Ureter (tissue), 1 donor: ENCODE measurements at places on chromosomes 2 and 18. TPM values are rescaled to one million over a fixed set of nuclear protein-coding genes. Genes with fewer than 3 reads are reported as not detected.

GRCh38 chr2:86214503-86214832 lies 15.2 kb downstream of the MRPL35 start:
- no peak for DNase-seq

- no peak for DNase-seq
Measured at GRCh38 chr2:159968279-159968900, 94.0 kb downstream of the PLA2R1 start.

- DNase-seq: no peak
Measured at GRCh38 chr2:38933653-38934052, 44.0 kb downstream of the ARHGEF33 start.

DNA sequence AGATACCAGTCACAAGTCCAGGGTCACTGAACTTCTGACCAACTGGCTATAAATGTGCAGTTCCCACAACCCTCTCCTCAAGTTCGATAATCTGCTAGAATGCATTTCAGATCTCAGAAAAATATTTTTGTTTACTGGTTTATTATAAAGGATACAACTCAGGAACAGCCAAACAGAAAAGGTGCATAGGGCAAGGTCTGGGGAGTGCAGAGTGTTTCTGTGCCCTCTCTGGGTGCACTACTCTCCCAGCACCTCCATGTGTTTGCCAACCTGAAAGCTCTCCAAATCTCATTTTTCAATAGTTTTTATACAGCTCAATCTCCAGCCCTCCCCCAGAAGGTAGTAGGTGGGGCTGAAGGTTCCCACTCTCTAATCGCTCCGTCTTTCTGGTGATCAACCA lies 85.2 kb downstream of the SKA1 start:
- DNase-seq: no peak

GRCh38 chr2:43239981-43240765 lies 13.8 kb upstream of the ZFP36L2 start:
- DNase-seq: no peak

DNA sequence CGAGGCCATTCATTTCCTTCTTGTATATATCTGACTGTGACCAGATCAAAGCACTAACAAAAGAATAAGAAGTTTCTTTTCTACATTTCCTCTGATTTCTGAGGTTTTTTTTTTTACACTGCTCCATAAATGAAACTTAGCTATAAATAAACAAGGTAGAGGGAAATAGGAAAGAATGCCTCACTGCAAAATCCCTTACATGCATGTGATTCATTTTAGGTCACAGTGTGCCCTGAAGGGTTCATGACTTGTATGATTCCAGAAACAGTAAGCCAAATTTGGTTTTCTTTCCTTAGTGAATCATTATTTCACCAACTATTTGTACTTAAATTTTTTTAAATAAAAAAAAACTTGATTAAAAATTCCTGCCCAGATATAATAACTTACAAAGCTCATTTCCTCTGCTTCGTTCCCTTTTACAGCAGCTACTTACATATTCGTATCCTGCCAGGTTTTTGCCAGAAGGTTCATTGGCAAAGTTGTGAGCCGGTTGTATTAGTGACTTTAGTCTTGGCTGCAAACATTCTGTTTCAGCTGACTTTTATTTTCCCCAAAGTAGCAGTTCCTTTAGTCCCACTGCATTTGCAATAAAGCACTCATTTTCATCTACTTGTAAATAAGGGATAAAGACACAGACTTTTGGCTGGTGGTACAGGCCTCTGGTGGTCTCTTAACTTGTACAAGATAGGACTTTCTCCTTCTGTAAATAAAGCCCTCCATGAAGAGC lies 58.6 kb downstream of the LRP2 start:
- no peak for DNase-seq

- no peak for DNase-seq
Measured at GRCh38 chr2:169448865-169449264, 30.4 kb upstream of the BBS5 start.

GRCh38 chr2:129737660-129738527 lies 241.6 kb upstream of the RAB6C start:
- no peak for DNase-seq

GRCh38 chr2:185618625-185619024 lies 120.0 kb upstream of the FSIP2 start:
- DNase-seq: no peak

DNA sequence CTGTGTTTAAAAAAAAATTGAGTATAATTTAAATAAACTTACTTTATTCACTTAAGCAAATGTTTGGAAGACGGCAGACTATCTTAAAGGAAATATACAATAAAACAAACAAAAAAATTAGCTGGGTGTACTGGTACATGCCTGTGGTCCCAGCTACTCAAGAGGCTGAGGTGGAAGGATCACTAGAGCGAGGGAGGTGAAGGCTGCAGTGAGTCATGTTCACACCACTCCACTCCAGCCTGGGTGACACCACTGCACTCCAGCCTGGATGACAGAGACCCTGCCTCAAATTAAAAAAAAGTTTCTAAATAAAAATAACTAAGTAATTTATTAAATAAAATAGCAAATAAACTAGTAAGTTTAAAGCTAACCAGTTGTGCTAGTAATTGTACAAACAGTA lies 7.5 kb downstream of the PUM2 start:
- no peak for DNase-seq

GRCh38 chr18:34991561-34991960 lies 49.7 kb upstream of the MAPRE2 start:
- no peak for DNase-seq

DNA sequence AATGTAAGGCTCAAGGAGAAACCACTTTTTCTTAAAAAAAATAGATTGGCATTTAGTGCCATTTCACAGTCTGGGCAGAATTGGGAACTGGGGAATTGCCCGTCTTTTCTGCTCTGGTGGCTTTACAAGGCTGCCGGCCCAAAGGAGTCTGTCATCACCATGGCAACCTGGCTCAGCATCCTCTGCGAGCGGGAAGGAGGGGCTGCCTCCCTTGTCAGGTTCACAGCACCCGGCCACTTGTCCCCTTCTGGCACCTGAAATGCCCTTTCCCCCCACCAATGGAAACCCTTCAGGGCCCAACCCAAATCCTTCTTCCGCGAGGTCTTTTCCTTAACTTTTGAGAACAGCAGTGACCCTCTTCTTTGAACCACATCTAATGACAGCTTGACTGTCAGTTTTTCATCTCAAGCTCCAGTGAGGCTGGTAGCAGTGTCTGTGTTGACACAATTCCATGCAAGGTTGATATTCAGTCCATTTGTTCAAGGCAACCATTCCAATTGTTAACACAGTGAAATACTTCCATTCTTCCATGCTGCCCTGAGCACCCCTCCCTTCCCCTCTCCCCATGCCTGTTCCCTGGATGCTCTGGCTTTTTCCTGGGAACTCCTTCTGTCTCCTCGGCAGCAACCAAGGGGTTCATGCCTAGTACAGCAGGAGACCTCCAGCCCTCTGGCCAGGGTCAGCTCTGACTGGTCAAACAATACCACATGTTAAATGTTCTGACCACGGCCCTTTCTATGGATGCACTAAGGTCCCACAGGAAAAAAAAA lies 79.6 kb downstream of the DNER start:
- no peak for DNase-seq

The POTEJ gene
- not detected for total RNA-seq

The ZNF532 gene
- 114 TPM for total RNA-seq

The ELOA2 gene
- not detected for total RNA-seq

The FNDC4 gene
- 3.7 TPM for total RNA-seq

The TBR1 gene
- not detected for total RNA-seq

The CNDP1 gene
- total RNA-seq: 0.31 TPM
